NCI-H226 (cell line): ENCODE measurements at places on chromosomes 6 and 20.
A peak's percentile ranks its signal among the peaks of the same experiment; 100 is the strongest.

GRCh38 chr6:143039548-143039947 lies 21.1 kb upstream of the AIG1 start:
- no peak for DNase-seq

- DNase-seq: no peak
These were observed 102.6 kb upstream of the HDGFL1 start for GRCh38 chr6:22466665-22467245.

GRCh38 chr6:2982426-2983117 lies 11.2 kb upstream of the SERPINB6 start:
- no peak for DNase-seq

DNA sequence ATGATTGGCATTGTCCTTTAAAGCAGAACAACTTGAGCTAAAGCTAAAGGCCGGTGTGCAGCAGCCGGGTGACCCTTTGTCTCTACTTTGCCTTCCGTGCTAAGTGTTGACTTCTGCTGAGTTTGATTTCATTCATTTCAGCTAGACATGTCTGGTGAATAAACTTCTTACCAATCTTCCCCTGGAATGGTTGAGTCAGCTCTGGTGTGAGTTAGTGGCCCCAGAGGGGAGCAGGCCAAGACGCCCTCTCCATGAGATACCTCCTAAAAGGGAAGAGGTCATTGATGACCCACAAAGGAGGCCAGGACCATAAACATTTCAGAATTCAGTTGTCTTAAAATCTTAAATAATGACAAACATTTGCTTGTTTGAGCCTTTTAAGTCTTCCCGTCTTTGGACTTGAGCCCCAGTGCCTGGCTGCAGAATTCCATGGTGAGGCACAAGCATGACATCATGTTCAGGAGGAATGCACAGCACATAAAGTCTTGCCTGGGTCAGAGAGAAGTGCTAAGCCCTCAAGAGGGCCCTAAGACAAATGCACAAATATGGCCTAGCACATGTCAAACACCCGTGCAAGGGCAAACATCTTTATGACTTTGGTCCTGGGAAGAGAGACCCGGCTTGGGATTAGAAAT lies 96.3 kb upstream of the NEDD9 start:
- no peak for DNase-seq

DNA sequence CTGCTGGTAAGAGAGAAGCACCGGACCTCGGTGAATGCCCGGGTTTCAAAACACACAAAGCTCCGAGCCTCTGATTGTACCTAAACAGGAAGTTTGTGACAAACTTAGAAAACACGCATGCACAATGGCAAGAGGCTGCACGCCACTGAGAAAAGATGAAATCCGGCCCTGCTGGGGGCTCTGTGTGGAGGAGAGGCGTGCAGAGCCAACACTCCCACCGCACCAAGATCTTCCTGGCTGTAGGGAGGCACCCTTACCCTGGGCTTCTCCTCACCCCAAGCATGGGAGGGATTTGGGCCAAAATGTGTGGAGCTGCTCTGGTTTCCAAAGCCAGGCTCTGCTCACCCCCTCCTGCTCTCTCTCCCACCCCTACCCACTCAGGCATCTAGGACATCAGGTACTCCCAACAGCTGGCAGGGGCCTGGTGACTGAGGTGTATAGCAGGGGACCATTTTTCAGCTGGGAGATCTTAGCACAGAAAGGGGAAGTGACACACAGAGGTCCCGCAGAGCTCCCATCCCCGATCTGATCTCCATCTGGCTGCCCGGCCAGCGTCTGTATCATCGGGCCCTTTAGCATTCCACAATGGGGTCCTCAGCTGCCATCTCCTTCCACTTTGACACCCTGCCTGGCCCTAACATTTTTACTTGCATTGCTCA lies 84.2 kb downstream of the TRERF1 start:
- no peak for DNase-seq

DNA sequence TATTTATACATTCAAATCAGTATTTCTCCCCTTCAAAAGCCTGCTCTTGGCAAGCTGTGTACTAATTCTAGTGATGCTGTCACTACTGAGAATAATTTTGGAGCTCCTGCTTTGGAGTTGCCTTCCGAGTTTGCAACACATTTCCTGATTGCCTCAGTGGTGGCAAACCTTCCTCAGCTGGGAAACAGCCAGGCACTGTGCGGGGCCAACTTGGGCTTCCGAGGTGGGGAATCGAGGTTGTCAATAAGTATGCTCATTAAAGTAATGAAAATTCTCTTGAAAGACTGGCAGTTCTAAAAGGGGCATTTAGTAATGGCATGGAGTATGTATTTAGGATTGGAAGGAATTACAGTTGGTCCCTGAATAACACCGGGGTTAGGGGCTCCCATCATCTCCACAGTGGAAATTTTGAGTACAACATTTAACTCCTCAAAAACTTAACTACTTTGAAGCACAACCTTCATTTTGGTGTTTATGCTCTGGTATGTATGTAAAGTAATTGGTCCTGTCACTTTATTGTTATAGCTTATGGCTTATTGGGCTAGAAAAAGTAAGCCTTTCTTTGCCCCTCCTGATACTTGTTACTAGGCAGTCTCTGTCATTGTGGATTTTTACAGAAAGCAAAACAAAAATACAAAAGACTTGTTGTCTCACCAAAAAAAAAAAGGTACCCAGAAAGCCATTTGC lies 2.7 kb downstream of the PAQR8 start:
- no peak for DNase-seq

GRCh38 chr6:72792692-72793091 lies 170.8 kb downstream of the KCNQ5 start:
- DNase-seq: no peak

- no peak for DNase-seq
These were observed 25.8 kb upstream of the SNRPC start for GRCh38 chr6:34731393-34732060.

DNA sequence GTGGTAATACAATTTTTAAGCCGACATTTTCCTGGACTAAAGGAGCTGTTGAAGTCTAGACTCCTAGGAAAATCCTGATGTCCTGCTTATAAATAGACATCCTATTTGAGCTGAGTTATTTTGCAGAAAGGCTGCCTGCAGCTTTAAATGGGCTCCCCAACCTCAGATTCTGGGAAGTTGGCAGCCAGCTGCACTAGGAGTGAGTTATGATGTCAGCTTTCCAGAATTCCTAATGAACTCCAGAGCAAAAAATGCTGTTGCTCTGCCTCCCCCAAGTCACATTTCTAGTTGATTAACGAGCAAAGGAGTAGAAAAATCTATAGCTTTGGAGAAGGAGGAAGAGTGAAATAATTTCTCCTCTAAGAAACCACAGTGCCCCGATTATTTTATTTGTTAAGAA lies 346.3 kb upstream of the SULF2 start:
- peak; percentile 74 for DNase-seq

GRCh38 chr6:149136913-149137286 lies 180.6 kb upstream of the TAB2 start:
- DNase-seq: no peak

GRCh38 chr20:47773371-47773786 lies 11.9 kb downstream of the SULF2 start:
- DNase-seq: no peak

GRCh38 chr20:43415661-43416430 lies 41.9 kb upstream of the SRSF6 start:
- no peak for DNase-seq

DNA sequence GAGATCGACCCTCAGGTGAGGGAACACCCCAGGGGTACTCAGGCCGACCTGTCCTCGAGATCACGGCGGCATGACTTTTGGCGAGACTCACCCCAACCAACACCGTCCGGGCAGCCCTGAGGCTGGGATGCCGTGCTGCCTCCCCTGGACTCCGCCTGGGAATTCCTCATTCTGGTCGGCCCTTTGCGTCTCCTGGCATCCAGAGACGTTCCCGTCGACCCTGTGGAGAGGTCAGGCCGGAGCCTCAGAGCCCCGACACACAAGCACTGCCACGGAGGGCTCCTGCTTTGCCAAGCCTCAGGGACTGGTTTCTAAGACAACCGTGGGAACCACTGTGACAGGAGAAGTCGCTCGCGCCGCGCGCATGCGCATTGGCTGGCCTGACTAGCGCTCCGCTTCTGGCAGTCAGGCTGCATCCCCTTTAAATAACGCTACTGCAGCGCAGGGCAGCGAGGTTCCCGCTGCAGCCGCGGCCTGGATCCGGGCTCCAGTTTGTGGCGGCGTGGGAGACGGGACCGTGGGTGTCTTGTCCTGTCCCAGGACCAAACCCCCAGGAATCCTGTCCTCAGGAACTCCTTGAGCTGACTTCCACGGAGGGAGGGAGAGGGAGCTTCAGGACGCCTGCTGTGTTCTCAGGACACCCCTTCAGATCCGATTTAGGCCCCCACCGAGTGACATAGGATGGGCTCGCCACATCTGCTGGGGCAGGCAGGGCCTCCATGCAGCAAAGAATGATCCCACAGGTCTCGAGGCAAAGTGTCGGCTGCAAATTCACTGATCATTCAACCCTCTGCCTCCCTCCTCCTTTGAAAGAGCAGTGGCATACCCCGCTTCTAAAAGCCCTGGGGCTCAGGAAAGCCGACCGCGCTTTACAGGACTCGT lies 163.2 kb upstream of the ZNF337 start:
- DNase-seq: no peak

GRCh38 chr6:35146453-35146852 lies 5.3 kb upstream of the TCP11 start:
- DNase-seq: no peak

DNA sequence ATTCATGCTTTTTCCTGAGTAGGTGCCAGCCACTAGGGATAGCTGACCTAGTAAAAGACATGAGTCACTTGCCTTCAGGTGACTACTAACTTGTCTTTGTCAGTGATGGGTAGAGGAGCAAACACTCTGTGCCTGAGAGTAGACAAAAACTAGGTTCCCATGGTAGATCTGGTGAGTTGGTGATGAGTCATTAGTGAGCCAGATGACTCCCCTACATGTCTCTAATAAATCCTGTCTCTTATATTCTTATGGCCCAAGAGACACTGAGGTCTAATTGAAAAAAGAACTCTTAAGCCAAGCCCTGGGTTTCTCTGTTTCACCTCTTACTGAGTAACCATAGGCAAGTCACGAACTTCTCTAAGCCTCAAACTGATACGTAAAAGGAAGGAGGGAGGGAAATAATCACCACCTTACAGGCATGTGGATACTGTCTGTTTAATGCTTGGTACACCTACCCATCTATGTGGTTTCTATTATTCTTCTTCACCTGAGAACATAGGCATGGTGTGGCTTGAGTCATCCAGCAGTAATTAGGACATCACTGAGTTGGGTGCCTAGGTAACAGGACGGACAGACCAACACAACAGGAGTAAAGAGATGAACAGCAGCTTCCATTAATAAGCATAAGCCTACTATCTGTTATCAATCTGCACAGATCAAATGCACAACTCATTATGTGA lies 20.3 kb downstream of the TTPAL start:
- DNase-seq: peak; percentile 94

- no peak for DNase-seq
These were observed 59.8 kb downstream of the IGF2R start for GRCh38 chr6:160028487-160029275.

GRCh38 chr6:53761036-53761435 lies 33.8 kb upstream of the LRRC1 start:
- peak; percentile 79 for DNase-seq

DNA sequence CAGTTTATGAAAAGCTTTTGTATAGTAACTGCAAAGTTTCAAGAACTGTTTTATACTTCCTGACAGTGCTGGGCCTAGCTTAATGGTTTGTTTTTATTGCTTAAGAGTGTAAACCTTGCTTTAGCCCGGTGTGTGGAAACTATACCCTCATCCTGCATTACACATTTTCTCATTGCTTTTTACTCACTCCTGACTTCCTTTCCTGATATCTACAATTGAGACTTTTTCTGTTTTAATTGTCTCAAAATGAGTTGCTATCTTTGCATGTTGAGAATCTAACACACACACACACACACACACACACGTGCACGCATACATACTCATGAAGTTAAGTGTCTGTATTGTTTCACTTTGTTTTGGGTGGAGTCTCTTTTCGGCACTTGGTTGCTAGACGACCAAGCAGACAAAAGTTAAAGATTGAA lies 16.7 kb downstream of the BMP2 start:
- DNase-seq: no peak

DNA sequence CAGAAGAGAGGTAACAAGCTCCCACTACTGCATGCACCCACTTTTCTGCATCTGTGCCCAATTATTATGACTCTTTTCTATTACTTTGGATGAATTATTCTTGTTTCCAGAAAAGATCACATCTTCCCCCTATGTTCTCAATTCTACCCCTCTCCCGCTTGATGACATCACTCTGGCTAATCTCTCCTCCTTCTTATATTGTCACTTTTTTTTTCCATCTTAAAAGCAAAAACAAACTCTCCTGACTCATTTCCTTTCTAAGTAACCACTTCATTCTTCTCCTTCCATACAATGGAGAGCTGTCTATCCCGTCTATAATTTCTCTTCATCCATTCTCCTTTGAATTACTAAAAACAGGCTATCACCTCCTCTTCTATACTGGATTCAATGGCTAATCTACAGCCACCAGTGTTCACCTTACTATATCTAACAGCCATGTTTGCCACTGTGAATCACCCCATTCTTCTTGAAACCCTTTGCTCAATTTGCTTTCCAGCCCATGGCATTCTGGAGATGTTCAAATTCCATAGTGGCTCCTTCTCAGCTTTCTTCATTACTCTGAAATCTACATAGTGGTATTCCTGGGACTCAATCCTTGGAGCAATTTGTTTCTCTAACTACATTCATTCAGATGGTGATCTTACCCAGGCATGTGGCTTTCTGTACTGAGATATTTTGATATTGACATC lies 378.4 kb downstream of the ARHGAP18 start:
- DNase-seq: peak; percentile 44

DNA sequence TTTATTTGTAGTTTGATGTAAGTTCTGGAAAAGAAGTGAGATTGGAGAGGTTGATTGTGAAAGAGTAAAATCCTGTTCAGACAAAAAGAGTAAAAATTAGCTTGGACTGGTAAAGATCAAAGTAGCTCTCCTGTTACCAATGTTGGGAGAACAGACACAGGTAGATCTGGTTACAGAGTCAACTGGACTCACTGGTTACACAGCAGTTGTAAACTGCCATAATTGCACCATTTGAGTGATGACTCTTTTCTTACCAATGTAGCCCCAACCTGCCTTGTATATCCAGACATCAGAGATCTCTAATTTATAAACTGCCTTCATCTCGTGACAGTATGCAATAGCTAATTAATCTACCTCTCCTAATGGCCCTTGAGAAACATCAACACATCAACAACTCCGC lies 165.6 kb upstream of the PRSS16 start:
- no peak for DNase-seq

DNA sequence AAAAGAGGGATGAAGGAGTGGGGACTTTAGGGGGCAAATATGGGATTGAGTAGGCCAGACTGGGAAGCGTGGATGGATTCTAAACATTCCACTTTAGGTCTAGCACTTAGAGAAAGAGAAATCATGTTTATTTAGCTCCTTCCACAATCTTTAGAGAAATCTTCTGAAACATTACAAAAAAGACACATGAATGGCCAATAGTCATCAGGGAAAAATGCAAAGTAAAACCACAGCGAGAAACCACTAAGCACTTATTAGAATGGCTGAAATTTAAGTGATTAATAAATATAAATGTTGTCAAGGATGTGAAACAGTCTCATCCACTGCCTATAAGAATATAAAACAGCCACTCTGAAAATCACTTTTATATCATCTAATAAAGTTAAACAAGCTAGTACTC lies 46.9 kb downstream of the HLA-A start:
- no peak for DNase-seq
